CD4-positive, alpha-beta T cell treated with Interleukin-12 subunit alpha and Interleukin-12 subunit beta, for 1 hour (primary cell): ENCODE measurements at places on chromosomes 4 and X.

DNA sequence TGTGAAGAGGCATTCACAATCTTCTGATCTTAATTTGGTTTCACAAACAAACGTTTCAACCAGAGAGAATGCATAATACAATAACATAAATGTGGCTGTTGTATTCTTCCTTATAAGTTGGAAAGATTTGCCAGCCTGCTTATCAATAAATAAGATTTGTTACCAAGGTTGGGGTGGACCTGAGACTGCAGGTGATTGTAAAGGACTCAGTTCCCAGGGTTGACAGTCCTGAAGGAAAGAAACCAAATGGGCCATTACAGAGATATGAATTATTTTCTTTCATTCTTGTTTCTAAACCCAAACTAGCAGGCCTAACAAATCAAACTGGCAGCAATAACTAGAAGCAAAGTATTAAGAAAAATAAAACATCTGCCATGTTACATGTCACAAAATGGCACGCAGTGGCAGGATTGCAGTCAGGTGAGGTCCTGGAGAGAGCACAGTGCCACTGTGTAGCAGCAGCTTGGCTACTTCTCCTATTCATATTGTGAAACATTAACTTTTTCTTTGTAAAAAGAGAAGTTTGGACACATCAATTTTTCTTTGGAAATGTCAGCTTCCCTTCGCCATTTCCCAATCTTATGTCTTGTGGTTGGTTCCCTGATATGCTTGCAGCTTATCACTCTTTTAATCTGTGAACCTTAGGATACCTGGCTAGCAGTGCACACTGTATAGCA is 133.8 kb upstream of the EMCN start:
- DNase-seq: no peak

GRCh38 chrX:133477986-133478385 is 62.7 kb upstream of the GPC4 start:
- DNase-seq: no peak

DNA sequence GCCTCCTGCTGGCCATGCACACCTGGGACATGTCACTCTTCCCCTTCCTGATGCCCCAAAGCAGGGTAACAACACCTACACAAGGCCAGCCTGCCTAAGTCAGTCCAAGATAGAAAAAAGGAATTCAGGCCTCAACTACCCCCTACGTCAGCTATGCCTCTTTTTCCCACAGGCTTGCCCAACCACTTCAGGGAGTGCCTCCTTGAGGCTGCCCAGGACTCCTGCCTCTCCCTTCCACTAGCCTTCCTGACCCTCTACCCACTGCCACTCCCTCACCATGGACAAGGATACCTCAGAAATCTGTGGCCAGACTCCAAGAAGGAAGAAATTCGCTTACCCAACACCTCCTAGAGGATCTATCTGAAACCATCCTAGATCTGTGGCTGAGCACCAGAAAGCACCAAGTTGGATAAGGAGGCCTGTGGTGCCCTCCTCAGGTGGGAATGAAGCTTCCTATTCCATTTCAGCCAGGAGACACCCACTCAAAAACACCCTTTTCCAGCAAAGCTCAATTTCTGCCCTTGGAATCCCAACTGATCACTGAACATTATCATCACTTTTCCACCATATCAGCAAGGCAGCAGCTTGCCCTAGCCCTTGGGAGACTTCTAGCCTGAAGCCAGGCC is 1.8 kb downstream of the KDM5C start:
- DNase-seq: no peak

DNA sequence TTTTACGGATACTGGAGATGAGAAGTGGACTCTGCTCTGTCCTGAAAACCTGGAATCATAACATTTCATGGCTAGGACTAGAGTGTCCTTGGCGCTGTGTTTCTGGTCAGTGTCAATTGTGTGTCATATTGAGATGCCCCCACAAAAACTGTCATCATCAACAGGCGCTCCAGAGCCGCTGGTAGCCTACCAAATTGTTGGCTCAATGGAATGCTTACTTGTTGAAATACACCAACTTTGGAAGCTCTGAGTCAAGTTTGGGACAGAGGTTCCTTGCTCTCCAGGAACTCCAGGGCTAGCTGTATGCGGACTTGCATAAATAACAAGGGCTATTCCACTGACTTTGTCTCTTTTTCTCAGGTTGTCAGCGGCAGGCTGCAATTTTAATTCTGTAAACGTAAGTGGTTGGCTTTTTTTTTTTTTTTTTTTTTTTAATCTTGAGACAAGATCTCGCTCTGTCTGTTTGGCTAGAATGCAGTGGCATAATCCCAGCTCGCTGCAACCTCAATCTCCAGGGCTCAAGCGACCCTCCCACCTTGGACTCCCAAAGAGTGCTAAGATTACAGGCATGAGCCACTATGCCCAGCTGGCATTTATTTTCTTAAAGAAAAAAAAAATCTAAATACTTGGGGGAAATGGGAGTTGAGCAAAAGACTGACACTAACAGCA is 871 bp upstream of the HPGD start:
- no peak for DNase-seq

DNA sequence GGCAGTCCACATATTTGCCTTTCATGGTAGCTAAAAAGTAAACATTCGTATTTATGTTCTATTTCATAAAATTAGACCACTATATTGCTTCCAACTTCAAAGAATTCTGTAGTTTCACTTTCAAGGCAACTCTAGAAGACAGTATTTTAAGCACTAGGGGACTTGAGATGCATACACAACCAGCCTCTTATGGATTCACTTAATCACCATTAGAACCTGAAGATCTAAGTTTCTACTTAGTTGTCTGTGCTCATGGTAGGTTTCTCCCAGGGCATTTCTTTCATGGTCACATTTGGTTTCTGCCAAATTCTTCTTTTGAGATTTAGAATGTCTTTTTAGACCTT is 209.9 kb upstream of the HCCS start:
- no peak for DNase-seq

GRCh38 chr4:112808001-112808400 is 171.1 kb downstream of the LARP7 start:
- no peak for DNase-seq

- DNase-seq: peak; percentile 30
Measured at GRCh38 chrX:15815779-15816437, 25.6 kb downstream of the ZRSR2 start.

DNA sequence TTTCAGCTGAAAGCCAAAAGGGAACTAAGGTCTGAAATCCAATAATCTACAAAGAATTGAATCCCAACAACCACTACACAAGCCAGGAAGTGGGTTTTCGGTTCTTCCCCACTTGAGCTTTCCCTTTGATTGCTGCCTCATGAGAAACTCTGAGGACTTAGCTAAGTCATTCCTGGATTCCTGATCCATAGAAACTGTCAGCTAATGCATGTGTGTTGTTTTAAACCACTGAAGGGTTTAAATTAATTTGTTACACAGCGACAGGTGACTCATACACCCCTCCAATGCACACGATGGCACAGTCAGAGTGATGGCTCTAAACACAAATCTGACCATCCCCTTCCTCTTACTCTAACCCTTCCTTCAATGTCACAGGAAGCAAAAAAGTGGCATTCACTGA is 282.9 kb downstream of the RAB28 start:
- no peak for DNase-seq

GRCh38 chr4:166012129-166013030 is 139.3 kb downstream of the TLL1 start:
- no peak for DNase-seq
